AG09319 (cell line): ENCODE measurements at places on chromosomes 4 and X.
A peak's percentile ranks its signal among the peaks of the same experiment; 100 is the strongest.

GRCh38 chrX:134670134-134670924 lies 12.1 kb upstream of the PLAC1 start:
- peak; percentile 66 for DNase-seq

GRCh38 chrX:37666516-37666915 lies 19.1 kb upstream of the XK start:
- DNase-seq: no peak

- DNase-seq: no peak
Observed at GRCh38 chr4:175891851-175892250, 79.8 kb upstream of the GPM6A start.

DNA sequence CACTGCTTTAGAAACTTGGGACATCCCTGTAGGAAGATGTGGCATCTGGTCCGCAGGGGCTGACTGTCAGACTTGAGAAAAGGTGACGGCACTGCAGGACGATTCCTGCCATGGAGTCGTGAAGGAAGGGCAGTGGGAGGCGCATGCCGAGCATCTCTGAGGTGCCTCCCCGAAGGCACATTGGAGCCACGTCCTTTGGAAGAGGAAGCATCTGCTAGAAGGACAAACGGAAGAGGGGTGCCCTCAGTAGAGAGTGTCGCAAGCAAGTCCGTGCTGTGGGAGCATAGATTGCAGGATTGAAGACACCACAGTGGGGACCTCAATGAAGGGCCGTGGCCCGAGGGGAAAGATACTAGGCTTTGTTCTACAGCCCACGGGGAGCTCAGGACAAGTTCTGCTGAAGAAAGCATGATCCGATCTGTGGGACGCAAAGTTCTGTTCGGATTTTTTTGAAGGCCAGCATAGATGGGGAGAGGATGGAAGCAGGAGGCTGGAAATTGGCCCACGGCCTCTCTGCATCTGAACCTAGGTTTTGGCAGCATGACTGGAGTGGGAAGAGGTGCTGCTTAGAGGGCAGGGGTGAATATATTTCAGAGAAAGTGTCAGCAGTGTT lies 24.2 kb upstream of the HELT start:
- no peak for DNase-seq

GRCh38 chrX:7068939-7069367 lies 78.6 kb upstream of the STS start:
- DNase-seq: no peak

- DNase-seq: no peak
Observed at GRCh38 chrX:12999422-12999821, 24.5 kb downstream of the TMSB4X start.

- no peak for DNase-seq
Observed at GRCh38 chrX:37955273-37955672, 51.1 kb upstream of the SYTL5 start.

GRCh38 chr4:117773064-117773936 lies 261.0 kb upstream of the NDST3 start:
- DNase-seq: no peak

DNA sequence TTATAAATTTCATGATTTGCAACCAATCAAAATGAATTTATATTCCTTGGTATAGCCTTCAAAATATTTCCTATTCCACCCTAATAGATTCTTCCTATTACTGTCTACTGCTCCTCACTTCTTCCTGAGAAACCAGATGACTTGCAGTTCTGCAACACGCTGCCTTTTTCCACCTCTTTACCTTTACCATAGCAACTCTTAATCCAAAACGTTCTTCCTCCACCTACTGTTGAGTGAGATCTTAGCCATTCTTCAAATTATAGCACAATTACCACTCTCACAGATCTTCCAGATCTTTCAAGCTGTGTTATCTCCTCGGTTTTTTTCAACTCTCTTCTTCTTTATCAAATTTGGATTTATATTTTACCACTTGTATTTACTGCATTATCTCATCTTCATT lies 289.8 kb downstream of the ADGRL3 start:
- DNase-seq: no peak

DNA sequence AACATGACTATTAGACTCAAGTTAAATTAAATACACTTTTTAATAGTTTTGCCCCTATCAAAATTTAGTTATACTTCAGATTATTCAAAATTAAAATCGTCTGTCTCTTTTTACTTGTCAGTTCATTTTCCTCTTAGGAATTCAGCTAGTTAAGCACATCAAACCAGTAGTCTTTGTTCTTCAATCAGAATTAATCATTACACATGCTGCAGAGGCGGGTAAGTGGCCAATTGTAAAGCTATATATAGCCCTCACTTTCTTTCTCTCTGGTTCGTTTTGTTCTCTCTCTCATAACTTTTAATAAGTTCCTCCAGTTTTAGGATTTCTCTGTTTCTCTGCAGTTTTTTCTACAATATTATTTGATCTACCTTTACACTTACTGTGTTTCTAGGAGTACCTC lies 359.1 kb upstream of the PABPC4L start:
- DNase-seq: no peak

DNA sequence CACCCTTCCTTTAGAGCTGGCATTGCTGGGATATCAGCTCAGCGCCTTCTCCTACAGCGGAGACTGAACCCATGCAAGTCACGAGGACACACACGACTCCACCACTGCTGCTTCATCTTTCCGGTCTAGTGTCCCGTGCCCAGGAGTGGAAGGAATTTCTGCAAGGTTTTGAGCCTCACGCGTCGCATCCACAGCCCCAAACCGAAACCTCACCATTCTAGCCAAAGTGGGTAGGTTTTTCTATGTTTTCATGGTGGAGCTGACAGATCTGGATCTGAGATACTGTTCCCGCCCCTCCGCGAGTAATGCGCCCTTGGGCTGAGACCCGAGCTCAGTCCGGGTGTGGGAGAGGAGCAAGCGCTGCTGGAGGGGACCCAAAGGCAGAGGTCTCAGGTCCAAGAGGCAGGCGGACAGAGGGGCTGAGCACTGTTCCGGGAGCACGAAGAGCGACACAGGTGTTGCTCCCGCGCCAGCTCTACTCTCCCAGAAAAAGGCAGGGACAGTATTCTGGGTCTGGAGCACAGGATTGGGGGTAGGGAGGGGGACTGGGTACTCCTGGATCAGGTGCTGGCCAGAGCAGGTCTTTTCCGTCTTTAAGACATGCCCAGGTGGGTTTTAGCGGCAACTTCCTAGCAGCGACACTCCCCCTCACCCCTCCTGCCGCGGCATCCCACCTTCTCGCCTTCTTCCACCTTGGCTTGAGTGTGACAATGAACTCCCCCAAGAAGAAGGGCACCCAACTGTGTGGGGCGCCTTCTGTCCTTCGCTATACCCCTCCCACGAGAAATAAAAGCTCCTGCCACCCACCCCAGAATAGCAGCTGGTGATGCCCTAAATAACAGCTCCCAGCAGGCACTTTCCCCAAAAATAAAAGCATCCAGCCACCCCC lies 1.8 kb downstream of the EPHA5 start:
- DNase-seq: no peak

GRCh38 chr4:54662901-54663585 lies 5.3 kb downstream of the KIT start:
- DNase-seq: no peak

GRCh38 chr4:2245057-2245786 lies 3.3 kb upstream of the HAUS3 start:
- no peak for DNase-seq

DNA sequence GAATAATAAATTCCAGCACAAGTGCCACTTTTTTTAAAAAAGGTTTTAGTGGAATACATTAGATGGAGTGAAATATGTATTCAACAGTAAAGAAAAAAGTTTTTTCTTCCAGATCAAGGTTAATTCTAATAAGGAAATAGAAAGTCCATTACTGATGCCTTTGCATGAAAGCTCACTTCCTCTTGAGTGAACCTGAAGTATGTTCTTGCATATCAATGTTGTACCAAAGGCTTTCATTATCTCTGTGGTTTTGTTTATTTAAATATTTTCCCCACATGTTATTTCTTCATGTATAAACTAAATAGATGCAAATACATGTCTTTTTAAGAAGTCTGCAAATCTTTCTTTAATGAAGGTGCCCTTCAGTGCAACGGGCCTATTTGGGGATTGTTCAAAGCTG lies 307.9 kb downstream of the C4orf33 start:
- no peak for DNase-seq

- no peak for DNase-seq
Observed at GRCh38 chrX:136291824-136292223, 8.9 kb upstream of the ADGRG4 start.

DNA sequence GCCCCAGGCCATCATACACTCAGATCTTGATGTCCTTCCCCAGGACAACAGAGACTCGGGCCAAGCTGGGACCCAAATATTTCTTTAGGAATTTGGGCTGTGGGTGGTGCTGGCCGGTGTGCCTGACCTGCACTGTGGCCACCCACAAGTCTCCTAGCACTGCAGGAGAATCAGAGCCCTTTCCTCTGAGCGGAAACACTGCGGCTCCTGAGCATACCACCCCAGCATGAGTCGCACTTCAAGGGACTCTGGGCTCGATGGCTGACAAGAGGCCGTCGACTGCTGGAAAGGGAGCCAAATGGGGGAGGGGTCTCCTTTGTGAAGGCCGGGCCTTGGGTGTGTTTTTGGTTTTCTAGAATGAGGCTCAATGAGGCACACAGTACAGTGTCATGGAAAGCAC lies 13.0 kb upstream of the IRAK1 start:
- no peak for DNase-seq

- DNase-seq: no peak
Observed at GRCh38 chr4:41305476-41305875, 48.7 kb downstream of the UCHL1 start.

DNA sequence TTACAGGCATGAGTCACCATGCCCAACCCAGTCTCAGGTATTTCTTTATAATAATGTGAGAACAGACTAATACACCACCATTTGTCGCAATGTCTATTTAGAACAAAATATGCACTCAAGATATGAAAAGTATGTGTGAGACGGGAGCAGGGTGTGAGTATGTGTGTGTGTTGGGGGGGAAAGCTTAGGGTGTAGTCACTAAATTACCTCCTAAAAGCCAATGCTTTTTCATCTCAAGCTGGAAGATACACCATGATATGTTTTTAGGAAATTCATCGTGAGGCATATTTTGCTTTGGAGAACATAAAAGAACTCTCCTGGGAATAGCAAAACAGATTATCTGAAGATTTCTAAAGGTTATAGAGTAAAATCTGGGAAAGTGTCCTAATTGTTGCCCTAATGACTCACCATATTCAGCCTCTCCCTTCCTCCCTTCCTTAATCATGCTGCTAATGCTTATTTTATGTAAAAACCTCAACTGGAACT lies 262.7 kb downstream of the PDHA2 start:
- no peak for DNase-seq

- no peak for DNase-seq
Observed at GRCh38 chrX:149948016-149948415, 9.7 kb upstream of the EOLA2 start.

DNA sequence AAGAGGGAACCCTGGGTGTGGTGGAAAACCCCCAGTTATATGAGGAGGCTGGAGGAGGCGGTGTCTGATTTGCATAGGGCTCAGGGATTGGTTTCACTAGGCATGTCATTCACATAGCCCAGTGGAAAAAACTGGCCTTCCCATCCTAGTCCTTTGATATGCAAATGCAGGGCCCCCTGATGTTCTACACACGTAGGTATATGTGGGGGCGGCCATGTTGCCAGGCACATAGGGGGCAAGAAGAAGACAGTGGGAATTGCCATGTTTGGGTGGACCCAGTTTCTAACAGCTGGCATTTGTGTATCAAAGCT lies 34.0 kb upstream of the ENPP6 start:
- no peak for DNase-seq

- DNase-seq: no peak
Observed at GRCh38 chrX:72137846-72138495, 6.3 kb upstream of the RTL5 start.

GRCh38 chrX:117936118-117936517 lies 180.5 kb downstream of the KLHL13 start:
- DNase-seq: no peak

DNA sequence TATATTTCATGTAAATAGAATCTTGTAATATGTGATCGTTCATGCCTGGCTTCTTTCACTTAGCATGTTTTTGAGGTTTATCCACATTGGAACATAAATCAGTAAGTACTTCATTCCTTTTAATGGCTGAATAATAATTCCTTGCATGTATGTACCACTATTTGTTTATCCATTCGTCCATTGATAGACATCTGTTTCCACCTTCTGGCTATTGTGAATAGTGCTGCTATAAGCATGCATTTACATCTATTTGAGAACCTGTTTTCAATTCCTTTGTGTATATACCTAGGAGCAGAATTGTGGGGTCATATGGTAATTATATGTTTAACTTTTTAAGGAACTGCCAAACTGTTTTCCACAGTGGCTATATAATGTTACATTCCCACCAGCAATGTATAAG lies 356.7 kb upstream of the DIPK2B start:
- DNase-seq: no peak

DNA sequence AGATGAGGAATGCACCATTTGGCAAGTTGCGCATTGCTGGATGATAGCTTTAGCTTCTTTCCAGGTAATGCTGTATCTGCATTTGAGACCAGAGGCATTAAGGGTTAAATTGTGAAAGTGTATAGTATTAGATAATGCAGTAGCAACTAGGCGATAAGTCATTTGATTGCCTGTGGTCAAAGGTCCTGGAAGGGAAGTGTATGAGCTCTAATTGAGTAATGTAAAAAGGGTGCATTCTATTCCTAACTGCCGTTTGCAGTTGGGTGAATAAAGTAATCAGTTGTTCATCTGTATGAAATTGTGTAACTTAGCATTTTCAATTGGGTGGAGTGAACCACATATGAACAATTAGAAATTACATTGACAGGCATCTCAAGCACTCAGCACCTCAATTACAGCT lies 54.5 kb upstream of the WDR1 start:
- DNase-seq: no peak

DNA sequence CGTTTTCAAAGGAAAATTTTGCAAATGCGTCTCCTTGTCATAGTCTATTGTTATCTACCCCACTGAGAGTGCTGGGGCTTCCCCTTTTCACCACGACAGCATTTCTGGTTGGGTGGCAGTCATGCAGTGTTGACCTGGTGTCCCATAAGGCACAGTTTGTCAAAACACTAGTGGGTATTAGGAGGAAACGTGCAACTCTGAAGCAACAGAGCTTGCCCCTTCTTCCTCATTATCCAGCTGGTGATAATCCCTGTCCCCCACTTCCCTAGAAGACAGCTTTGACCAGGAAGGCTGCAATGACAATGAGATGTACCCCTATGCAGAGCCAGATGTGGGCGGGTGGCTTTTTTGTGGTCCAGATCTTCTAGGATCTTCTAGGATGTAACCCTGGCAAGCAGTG lies 1.8 kb downstream of the TBC1D1 start:
- DNase-seq: no peak

- no peak for DNase-seq
Observed at GRCh38 chr4:2924286-2924685, 38.9 kb downstream of the NOP14 start.
